ENCODE measurements at places on chromosomes 1 and 21. TPM values are rescaled to one million over a fixed set of nuclear protein-coding genes. Genes with fewer than 3 reads are reported as not detected.

- H3K27ac ChIP-seq: no peak overlapping the region
- H3K4me3 ChIP-seq: no peak overlapping the region
- H3K27me3 ChIP-seq: no peaks in the 10 kb centered on the region
- H3K36me3 ChIP-seq: no peaks in the 10 kb centered on the region
- no peak for DNase-seq
These were observed 49.4 kb downstream of the NENF start for GRCh38 chr1:212482006-212482636.

GRCh38 chr1:151540021-151540981 is at the start of gene TUFT1:
TUFT1 (plus strand) TSS chr1:151540309; CDS start chr1:151540367, 58 bp downstream.
- peak within 1 kb of the TSS; percentile 86 for H3K27ac ChIP-seq
- H3K4me3 ChIP-seq: peak within 1 kb of the TSS; percentile 57
- no peaks in the 10 kb centered on the region for H3K36me3 ChIP-seq
- H3K27me3 ChIP-seq: no peaks in the 10 kb centered on the region

- H3K27ac ChIP-seq: no peak overlapping the region
- H3K27me3 ChIP-seq: peaks cover 31% of the 10 kb centered on the region
- no peaks in the 10 kb centered on the region for H3K36me3 ChIP-seq
- peaks cover 10% of the 10 kb centered on the region for H3K4me1 ChIP-seq
These were observed 6.2 kb downstream of the TNFRSF18 start for GRCh38 chr1:1199961-1200875.

DNA sequence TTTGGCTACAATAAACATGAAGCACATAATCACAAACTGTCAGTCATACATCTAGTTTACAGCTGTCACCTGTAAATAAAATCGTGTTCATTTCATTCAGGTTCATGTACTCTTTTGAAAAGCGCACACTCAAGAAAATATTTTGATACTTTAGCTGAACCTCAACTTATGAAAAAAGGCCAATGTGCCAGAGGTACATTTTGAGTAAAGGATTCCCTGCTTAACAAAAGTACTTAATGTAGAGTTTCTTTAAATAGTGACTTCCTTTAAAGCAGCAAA is 37.7 kb upstream of the SLC30A10 start:
- DNase-seq: no peak
- H3K4me3 ChIP-seq: no peak overlapping the region
- H3K27ac ChIP-seq: no peak overlapping the region
- no peaks in the 10 kb centered on the region for H3K4me1 ChIP-seq
- H3K27me3 ChIP-seq: no peaks in the 10 kb centered on the region

DNA sequence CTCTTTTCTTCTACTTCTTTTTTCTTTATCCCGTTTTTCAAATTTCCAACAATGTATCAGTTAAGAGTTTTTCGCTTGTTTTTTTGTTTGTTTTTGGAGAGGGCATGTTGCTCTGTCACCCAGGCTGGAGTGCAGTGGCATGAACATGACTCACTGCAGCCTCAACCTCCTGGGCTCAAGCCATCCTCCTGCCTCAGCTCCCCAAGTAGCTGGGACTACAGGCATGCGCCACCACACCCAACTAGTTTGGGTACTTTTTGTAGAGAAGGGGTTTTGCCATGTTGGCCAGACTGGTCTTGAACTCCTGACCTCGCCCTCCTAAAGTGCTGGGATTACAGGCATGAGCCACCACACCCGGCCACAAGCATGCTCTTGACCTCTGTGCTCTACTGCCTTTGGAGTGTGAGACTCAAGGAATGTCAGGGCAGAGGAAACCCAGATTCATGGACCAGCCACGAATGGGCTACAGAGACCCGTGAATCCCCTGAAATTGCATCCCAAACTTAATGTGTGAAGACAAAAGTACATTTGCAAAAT is 65.1 kb upstream of the HSD17B7 start:
- H3K36me3 ChIP-seq: no peaks in the 10 kb centered on the region
- H3K27ac ChIP-seq: no peak overlapping the region
- no peaks in the 10 kb centered on the region for H3K27me3 ChIP-seq
- no peak for DNase-seq

- no peaks in the 10 kb centered on the region for H3K4me1 ChIP-seq
- H3K4me3 ChIP-seq: no peak overlapping the region
- no peaks in the 10 kb centered on the region for H3K36me3 ChIP-seq
- DNase-seq: no peak
- H3K27me3 ChIP-seq: no peaks in the 10 kb centered on the region
These were observed 166.3 kb downstream of the BARHL2 start for GRCh38 chr1:90550626-90551406.

- peak overlapping the region; percentile 94 for H3K27ac ChIP-seq
- peak overlapping the region; percentile 47 for H3K4me3 ChIP-seq
- H3K36me3 ChIP-seq: no peaks in the 10 kb centered on the region
- no peaks in the 10 kb centered on the region for H3K27me3 ChIP-seq
These were observed 5.1 kb downstream of the HSPB7 start for GRCh38 chr1:16012590-16013219.

GRCh38 chr1:65332821-65333220 is 23.5 kb downstream of the DNAJC6 start:
- H3K4me3 ChIP-seq: no peak overlapping the region
- no peaks in the 10 kb centered on the region for H3K4me1 ChIP-seq
- H3K27me3 ChIP-seq: no peaks in the 10 kb centered on the region
- H3K27ac ChIP-seq: no peak overlapping the region
- H3K36me3 ChIP-seq: no peaks in the 10 kb centered on the region

The SPATC1L gene
- 8.2 TPM for total RNA-seq
